ENCODE measurements at places on chromosomes 11 and 22. TPM values are rescaled to one million over a fixed set of nuclear protein-coding genes. Genes with fewer than 3 reads are reported as not detected.

The LGALS12 gene
- total RNA-seq, result not detected

The CHADL gene
- not detected for total RNA-seq

The CSRP3 gene
- not detected for total RNA-seq

The PRDM11 gene
- total RNA-seq, result 9.6 TPM

The MEI1 gene
- total RNA-seq, result 0.21 TPM

The C1QTNF4 gene
- total RNA-seq, result not detected

The TMEM179B gene
- 86.6 TPM for total RNA-seq

The SHISA8 gene
- not detected for total RNA-seq

The DERL3 gene
- 0.68 TPM for total RNA-seq

The FBLN1 gene
- 46.6 TPM for total RNA-seq

The FXYD6 gene
- total RNA-seq, result 0.32 TPM

The CCDC15 gene
- 0.71 TPM for total RNA-seq

The PLA2G6 gene
- 5.1 TPM for total RNA-seq

The DNAJB13 gene
- 0.65 TPM for total RNA-seq

The ACR gene
- total RNA-seq, result not detected

The TXNRD2 gene
- total RNA-seq, result 33.9 TPM

The SLN gene
- total RNA-seq, result 1.6 TPM

The TLCD5 gene
- 7.2 TPM for total RNA-seq

The FEN1 gene
- total RNA-seq, result 96.6 TPM

The SLC25A18 gene
- total RNA-seq, result 0.11 TPM

The SEPTIN3 gene
- 1.3 TPM for total RNA-seq

The VPS51 gene
- 55.4 TPM for total RNA-seq

The HEPN1 gene
- total RNA-seq, result not detected

The DGCR6L gene
- 41.0 TPM for total RNA-seq

The FLRT1 gene
- not detected for total RNA-seq

The UBQLNL gene
- total RNA-seq, result not detected

The OR51E2 gene
- not detected for total RNA-seq

The CAPN5 gene
- 12.4 TPM for total RNA-seq

The CHRM1 gene
- not detected for total RNA-seq

The NXPE2 gene
- total RNA-seq, result not detected

The CLMP gene
- total RNA-seq, result 22.1 TPM

The CASP1 gene
- total RNA-seq, result not detected

The NLRP14 gene
- total RNA-seq, result not detected

The DEUP1 gene
- not detected for total RNA-seq

The PATE2 gene
- not detected for total RNA-seq

The FJX1 gene
- total RNA-seq, result 37.6 TPM

The CLCF1 gene
- total RNA-seq, result 50.6 TPM

The TUB gene
- total RNA-seq, result 7.9 TPM

The DDTL gene
- total RNA-seq, result 1.9 TPM

The MUC6 gene
- total RNA-seq, result not detected

The CDC45 gene
- 26.5 TPM for total RNA-seq

The CHEK1 gene
- 29.6 TPM for total RNA-seq
